Stomach (tissue), 19 donors: ENCODE measurements at places on chromosomes 11 and 22. TPM values are rescaled to one million over a fixed set of nuclear protein-coding genes. Genes with fewer than 3 reads are reported as not detected.
A peak's percentile ranks its signal among the peaks of the same experiment; 100 is the strongest.

KBTBD3 gene
- 3.1 TPM for total RNA-seq

DNA sequence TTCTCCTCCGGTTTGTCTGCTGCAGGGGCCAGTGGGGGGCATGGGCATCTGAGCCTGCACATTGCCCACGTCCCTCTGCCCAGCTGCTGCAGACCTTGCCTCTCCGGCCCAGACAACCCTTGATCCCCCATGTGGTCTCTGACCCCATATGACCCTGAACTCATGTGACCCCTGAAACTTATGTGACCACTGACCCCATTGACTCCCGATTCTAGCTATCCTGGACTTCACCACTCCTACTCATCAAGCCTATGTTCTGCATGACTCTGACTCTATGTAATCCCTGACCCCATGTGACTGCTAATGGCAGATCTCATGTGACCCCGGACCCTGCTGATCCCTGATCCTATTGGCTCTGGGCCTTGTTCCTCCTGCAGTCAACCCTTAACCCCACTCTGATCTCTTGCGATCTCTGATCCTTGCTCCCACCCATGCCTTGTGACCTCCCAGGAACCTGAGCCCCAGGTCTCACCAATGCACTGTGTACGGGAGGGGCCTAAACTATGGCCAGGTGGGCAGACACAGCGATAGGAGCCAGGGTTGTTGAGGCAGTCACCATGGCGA, 5.7 kb downstream of the LTBP3 start:
- no peaks in the 10 kb centered on the region for H3K36me3 ChIP-seq
- H3K27me3 ChIP-seq: no peaks in the 10 kb centered on the region
- H3K4me1 ChIP-seq: peaks cover 64% of the 10 kb centered on the region
- no peak for DNase-seq
- no peak overlapping the region for H3K4me3 ChIP-seq
- H3K27ac ChIP-seq: no peak overlapping the region

DNA sequence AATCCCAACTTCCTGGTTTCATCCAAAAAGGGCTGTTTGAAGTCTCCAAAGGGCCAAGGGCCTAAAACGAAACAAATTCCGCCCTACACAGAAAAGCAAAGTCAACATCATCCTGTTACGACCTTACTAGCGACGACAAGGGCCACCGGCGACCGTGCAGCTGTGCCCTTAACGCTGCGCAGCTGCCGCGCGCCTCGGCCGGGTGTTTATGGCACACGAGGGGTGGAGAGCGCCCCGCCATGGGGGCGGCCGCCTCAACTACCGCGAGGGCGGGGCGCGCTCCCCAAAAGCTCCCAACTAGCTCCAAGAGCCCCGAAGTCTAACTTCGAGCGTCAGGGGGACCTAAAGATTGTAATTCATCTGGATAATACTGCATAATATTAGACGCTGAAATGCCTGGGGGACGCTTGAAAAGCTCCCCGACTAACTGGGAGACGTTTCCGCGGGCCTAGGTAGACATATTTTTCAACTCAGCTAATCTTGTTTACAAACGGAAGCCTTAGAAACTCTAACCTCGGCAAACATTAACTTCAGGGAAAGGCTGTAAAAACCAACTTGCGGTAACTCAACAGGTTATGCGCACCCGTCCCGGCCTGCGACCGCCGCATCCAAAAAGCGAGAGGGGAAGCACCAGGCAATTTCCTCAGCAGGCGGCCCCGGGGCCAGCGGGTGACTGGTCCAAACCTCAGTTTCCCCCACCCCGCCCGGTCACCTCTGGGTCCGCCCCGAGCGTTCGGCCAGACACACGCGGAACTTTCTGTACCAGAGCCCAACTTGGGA, 694 bp downstream of the TMEM123 start:
- peaks cover 27% of the 10 kb centered on the region for H3K4me1 ChIP-seq
- peak overlapping the region; percentile 92 for H3K4me3 ChIP-seq
- H3K27ac ChIP-seq: peak overlapping the region; percentile 96
- H3K27me3 ChIP-seq: no peaks in the 10 kb centered on the region
- peak; percentile 93 for DNase-seq

NCAM1 gene
- 84.8 TPM for total RNA-seq

PACSIN2 gene
- 73.5 TPM for total RNA-seq

DNA sequence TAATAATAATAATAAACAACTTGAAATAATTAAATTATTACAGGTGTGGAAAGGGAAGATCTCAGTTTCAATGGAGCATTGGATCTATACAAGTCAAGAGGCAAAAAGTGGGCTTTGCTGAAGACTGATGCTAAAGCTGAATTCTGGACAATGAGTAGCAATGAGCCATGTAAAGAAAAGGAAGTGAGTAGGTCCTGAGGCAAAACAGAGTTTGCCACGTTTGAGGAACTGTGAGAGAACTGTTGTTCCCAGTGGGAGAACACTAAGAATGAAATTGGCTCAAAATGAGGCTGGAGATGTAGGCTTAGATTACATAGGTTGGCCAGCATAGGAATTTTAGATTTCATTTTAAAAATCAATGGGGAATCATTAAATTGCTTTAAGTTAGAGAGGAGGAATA, 33.9 kb upstream of the TEAD1 start:
- H3K4me1 ChIP-seq: no peaks in the 10 kb centered on the region
- no peak overlapping the region for H3K27ac ChIP-seq
- DNase-seq: no peak
- H3K27me3 ChIP-seq: no peaks in the 10 kb centered on the region

DNA sequence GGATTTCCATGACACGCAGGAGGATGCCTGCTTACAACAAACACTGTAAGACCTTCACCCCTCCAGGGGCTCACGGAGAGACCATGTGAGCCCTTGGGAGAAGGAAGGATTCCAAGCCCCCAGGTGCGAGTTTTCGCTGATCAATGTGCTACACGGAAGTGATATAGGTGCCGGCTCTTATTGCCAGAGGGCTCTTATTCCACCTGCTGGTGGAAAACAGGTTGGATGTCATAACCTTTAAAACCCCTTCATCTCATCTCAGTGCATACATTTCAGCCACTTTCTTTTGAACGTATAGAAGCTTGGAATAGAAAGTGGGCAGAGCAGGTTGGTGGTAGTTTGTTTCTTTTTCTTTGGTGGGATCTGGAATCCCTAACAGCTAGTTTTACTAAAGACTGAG, 25.8 kb downstream of the LAYN start:
- H3K27ac ChIP-seq: no peak overlapping the region
- H3K4me3 ChIP-seq: no peak overlapping the region
- H3K27me3 ChIP-seq: no peaks in the 10 kb centered on the region

GRCh38 chr11:108786281-108786990, 121.6 kb downstream of the DDX10 start:
- H3K27me3 ChIP-seq: no peaks in the 10 kb centered on the region
- DNase-seq: no peak
- no peak overlapping the region for H3K4me3 ChIP-seq
- H3K36me3 ChIP-seq: no peaks in the 10 kb centered on the region
- no peaks in the 10 kb centered on the region for H3K4me1 ChIP-seq

DNA sequence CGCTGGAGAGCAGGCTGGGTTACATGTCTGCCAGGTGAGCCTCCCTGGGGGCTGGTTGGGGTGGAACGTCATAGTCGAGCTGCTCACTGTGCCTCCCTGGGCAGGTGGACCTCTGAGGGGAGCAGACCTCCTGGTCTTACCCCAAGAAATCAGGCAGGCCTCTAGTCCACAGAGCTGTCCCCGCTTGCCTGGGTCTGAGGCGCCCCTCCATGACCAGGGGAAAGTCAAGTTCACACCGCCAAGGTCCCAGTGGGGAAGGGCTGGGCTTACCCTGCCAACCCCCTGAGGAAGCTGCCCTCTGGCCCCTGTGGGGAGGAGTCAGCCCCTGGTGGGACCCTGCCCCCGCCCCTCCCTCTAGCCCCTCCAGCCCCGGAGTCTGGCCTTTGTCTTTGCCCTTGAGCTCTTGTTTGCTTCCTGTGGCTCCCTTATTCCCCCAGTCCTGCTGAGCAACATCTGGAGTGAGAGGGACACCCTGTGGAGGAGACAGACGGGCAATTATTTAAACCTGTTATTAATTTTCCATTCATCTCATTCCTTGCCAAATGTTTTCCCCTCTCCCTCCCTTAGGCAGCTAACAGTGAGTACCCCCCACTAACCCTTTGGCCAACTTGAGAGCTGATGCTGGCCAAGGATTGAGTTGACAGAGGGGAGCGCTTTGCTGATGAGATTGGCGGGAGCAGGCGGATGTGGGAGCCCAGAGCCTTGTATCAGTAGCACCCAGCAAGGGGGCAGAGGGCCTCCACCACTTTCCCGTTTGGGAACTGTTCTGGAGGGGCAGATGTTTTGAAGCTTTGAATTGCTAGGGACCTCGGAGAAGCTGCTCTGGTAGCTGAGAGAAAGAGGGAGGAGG, 83.4 kb downstream of the CEP164 start:
- no peaks in the 10 kb centered on the region for H3K27me3 ChIP-seq
- H3K27ac ChIP-seq: no peak overlapping the region
- H3K4me3 ChIP-seq: no peak overlapping the region
- H3K36me3 ChIP-seq: peaks cover 63% of the 10 kb centered on the region
- peak; percentile 14 for DNase-seq
- H3K4me1 ChIP-seq: no peaks in the 10 kb centered on the region

PHLDA2 gene
- total RNA-seq: 34.2 TPM

DNA sequence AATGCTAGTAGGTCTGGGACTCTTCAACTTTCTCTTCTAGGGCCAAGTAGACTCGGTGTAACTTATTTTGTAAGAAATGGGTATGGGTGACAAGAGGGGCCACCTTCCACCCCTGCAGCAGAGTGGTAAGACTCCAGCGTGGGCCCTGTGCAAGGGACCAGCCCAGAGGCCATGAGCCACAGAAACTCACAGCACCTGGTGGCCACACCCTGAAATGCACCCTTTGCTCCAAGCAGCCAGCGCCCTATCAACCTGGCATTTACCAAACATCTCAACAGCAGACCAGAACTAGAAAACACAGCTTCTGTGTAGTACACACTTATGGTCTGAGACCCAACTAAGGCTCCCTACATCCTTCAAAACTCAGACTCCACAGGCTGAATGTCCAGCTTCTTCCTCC, 5.7 kb downstream of the CDCA5 start:
- H3K36me3 ChIP-seq: peaks cover 6% of the 10 kb centered on the region
- no peak overlapping the region for H3K27ac ChIP-seq
- no peaks in the 10 kb centered on the region for H3K4me1 ChIP-seq

DNA sequence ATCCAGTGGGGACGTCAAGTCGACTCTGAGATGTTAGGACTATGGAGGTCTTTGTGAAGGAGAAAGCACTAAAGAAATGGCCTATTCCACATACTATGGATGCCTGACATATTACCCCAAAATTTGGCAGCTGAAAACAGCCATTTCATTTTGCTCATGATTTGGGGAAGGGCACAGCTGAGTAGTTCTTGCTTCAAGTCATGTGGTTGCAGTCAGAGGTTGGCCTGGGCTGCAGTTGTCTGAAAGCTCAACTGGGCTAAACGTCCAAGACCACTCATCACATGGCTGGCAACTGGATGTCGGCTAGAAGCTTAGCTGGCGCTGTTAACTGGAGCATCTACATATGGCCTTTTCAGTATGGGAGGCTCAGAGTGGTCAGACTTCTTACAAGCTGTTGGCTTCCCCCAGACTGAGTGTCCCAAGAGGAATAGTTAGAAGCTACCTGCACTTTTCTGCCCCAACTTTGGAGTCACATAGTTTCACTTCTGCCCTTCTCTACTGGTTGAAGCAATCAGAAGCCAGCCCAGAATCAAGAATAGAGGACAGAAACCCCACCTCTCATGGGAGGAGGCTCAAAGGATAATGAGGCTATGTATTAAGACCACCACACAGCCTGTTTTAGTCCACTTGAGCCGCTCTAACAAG, 14.1 kb downstream of the SLC35C1 start:
- H3K27me3 ChIP-seq: no peaks in the 10 kb centered on the region
- H3K4me1 ChIP-seq: no peaks in the 10 kb centered on the region
- H3K36me3 ChIP-seq: no peaks in the 10 kb centered on the region

GRCh38 chr11:3092603-3093141, 35.4 kb upstream of the CARS1 start:
- peaks cover 50% of the 10 kb centered on the region for H3K36me3 ChIP-seq
- H3K27me3 ChIP-seq: no peaks in the 10 kb centered on the region
- peaks cover 15% of the 10 kb centered on the region for H3K4me1 ChIP-seq
- H3K4me3 ChIP-seq: no peak overlapping the region
- no peak overlapping the region for H3K27ac ChIP-seq

TP53I11 gene
- 27.2 TPM for total RNA-seq

JAML gene
- 9.2 TPM for total RNA-seq

- no peak overlapping the region for H3K4me3 ChIP-seq
- H3K27me3 ChIP-seq: no peaks in the 10 kb centered on the region
- peaks cover 49% of the 10 kb centered on the region for H3K4me1 ChIP-seq
Observed at GRCh38 chr22:17911887-17912286, 112.5 kb downstream of the MICAL3 start.

DNA sequence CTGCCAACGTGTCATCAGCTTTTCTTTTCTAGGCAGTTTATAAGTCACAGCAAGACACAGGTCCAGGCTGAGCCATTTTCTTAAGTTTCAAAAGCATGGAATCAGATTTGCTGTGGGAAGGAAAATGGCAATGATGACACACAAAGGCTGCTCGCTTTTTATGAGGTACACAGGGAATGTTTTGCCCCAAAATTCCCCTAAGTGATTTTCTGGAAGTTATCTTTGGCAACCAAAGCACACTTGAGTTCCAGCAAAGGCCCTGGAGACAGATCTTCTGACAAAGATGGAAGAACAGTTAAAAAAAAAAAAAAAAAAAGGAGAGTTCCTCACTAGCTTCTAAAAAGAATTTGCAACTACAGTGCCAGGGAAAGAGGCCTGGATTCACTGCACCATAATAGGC, 260.8 kb downstream of the LARGE1 start:
- no peaks in the 10 kb centered on the region for H3K27me3 ChIP-seq
- peak; percentile 62 for DNase-seq
- H3K4me3 ChIP-seq: no peak overlapping the region
- H3K4me1 ChIP-seq: peaks cover 26% of the 10 kb centered on the region
- H3K27ac ChIP-seq: peak overlapping the region; percentile 22

DNA sequence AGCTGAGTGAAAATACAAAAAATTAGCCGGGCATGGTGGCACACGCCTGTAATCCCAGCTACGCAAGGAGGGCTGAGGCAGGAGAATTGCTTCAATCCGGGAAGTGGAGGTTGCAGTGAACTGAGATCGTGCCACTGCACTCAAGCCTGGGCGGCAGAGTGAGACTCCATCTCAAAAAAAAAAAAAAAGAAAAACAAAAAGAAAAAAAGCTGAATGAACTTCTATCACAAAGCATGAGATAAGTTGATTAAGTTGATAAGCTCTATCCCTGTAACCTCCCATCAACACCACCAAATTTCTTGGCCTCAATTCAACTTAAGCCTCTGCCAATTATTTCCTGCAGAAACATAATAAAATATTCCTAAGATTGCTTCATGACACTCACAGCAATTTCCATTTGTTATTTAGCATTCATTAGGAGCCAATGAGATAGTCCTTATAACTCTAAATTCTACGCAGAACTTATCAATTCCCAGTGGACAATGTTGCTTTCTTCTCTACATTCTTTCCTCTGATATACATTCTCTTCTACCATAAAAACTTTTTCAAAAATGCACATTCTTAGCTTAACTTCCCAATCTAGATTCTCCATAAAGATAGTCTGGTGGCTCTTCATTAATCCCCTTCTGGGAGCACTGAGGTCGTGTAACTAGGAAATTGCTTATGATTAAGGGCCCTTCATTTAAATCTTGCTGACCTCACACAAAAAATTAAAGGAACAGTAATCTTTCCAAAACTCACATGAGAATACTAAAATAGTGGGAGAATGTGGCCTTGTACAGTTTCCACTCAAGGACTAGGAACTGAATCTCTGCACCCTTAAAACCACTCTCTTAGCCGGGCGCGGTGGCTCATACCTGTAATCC, 2.9 kb downstream of the AMBRA1 start:
- H3K27me3 ChIP-seq: no peaks in the 10 kb centered on the region
- no peaks in the 10 kb centered on the region for H3K36me3 ChIP-seq
- DNase-seq: no peak
- H3K4me1 ChIP-seq: peaks cover 69% of the 10 kb centered on the region
- H3K4me3 ChIP-seq: no peak overlapping the region

GRCh38 chr11:57978686-57979531, 44.8 kb upstream of the OR9Q1 start:
- H3K27me3 ChIP-seq: no peaks in the 10 kb centered on the region
- no peak overlapping the region for H3K27ac ChIP-seq
- no peaks in the 10 kb centered on the region for H3K36me3 ChIP-seq
- no peak overlapping the region for H3K4me3 ChIP-seq
- peaks cover 17% of the 10 kb centered on the region for H3K4me1 ChIP-seq
